ENCODE measurements at places on chromosomes 4 and X.

GRCh38 chr4:7160951-7161440 lies 31.3 kb upstream of the SORCS2 start:
- no peak for DNase-seq

DNA sequence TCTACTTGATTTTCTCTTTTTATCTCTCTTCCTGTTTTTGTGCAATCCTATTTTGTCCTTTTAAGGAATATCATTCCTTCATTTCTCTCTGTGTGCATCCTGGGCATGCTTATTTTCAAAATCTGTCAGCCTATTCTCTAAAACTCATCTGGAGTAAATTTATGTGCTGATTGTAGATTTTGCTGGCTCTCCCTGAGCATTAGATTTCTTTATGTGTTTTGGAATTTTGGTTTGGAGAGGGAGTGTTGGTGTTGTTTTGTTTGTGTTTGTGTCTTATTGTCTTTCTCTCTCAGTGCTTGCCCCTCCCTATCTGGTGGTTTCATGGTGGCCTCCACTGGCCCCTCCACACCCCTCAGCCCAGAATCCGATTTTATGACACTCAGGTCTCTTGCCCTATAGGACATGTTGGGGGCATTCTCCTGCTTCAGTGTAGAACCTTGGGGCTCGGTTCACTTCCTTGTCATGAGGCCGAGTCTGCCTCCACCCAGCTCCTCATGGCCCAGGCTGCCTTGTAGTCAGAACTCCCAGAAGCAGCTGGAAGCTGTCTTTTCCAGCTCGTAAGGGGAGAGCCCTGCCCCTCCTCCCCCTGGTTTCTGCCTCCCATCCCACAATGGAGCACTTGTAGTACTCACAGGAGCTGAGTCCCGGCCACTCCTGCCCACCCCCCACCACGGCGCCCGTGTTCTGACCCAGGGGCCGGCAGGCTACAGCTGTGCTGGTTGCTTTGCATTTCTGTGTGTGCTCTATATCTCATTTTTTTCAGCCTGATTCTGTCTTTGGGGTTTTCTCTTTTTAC lies 24.5 kb upstream of the PJA1 start:
- DNase-seq, result no peak

DNA sequence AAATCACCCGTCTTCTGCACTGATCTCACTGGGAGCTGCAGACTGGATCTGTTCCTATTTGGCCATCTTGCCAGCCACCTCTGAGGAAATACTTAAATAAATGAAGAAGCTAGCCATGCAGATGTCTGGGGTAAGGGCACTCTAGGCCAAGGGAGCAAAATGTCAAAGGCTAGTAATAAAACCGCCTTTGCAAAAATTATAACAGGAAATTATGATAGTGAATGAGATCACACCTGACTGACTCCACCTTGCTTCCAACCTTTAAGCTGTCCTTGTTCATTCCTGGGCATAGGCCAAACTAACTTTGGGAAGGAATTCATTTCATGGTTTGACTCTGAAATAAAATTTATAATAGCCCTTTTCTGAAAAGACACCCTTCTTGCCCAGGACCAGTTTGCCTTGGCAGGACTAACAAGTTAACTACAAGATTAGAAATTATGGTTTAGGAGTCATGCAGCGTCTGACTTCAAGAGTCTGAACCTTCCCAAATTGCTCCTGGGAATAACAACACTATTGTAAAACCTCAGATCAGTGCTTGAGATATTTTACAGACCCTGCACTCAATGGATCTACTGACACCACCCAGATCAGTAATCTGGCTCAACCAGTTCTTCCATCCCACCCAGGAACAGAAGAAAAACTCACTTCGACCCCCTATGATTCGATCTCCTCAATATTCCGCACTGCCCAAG lies 246.9 kb upstream of the HDX start:
- DNase-seq, result no peak

GRCh38 chrX:100265179-100265578 lies 144.9 kb downstream of the PCDH19 start:
- no peak for DNase-seq

DNA sequence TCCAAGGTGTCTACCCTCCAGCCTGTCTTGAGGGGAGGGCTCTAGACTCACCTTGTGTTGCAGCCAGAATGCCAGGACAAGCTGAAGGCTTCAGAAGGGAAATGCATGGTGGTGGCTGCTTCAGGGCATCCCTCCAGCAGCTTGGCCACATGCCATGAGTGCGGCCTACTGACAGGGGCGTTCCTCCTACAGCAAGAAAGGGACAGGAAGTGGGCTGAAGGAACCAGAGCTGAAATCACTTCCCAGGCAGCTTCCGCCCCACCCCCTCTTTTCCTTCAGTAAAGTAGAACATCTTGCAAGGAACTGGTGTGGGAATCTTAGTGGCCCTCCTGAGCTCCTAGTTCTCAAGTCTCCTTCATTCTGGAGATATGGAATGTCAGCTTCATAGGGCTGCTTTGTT lies 167.5 kb upstream of the DGKK start:
- no peak for DNase-seq

GRCh38 chr4:133130171-133130570 lies 18.9 kb upstream of the PCDH10 start:
- no peak for DNase-seq

GRCh38 chrX:111257733-111258132 lies 12.6 kb downstream of the CAPN6 start:
- DNase-seq, result no peak

- DNase-seq, result no peak
Observed at GRCh38 chrX:82692991-82693390, 815.1 kb upstream of the POU3F4 start.

- no peak for DNase-seq
Observed at GRCh38 chr4:56641494-56642051, 39.5 kb downstream of the HOPX start.

DNA sequence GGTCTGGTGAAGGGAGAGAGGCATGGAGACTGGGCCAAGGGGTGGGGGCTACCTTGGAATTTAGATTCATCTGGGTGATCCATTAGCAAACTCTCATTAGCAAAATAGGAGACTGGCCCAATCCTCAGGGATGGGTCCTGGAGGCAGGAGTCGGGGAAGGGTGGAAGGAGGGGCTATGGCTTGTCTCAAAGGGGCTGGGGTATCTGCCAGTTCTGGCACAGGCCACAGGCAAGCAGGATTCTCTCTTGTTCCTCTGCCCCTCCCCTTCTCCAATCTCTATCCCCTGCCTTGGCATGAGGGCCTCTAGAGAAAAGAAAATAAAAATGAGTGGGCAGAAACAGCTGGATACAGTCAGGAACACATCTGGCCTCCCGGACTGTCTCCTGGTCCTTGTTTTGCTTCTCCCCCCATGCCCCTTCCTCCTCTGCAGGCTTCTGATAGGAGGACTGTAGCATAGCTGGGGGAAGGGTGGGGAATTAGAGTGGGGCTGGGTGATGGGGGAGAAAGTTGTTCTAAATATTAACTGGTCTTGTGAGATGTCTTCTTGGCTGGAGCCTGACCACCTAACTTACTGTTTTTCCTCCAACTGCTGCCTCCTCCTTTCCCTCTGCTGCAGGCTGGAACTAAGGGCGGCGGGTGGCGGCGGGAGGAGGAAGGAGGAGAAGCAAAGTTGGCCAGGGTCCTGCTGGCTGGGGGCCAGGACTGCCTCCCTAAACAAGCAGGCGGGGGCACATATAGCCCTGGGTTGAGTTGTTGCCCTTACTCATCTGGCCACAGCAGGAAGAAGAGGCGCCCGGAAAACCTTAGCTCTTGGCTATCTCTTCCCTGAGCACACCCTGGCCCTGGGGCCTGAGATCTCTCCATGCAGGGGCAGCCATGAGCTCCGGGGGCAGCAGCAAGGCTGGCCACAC lies 53.3 kb upstream of the LAS1L start:
- DNase-seq, result no peak

- DNase-seq, result peak; percentile 60
Observed at GRCh38 chrX:154334496-154334895, 38.9 kb downstream of the TKTL1 start.

GRCh38 chr4:89196056-89196674 lies 84.8 kb downstream of the TIGD2 start:
- no peak for DNase-seq

DNA sequence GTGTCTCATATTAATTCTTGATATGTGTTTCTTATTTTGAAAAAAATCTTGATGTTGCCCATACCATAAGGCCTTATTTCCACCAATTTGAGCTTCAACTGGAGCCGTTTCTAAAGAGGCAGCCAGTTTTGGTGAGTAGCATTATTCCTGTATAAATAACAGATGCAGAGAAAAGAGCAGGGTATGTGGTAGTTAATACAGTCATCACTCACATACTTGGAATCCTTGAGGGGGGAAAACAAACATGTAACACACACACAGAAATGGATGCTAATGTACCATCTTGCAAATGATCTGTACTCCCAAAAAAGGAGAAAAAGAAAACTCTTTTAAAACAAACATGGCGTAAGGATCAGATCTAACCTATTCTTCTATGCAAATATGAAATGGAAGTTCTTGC lies 389.7 kb downstream of the GPM6A start:
- no peak for DNase-seq

DNA sequence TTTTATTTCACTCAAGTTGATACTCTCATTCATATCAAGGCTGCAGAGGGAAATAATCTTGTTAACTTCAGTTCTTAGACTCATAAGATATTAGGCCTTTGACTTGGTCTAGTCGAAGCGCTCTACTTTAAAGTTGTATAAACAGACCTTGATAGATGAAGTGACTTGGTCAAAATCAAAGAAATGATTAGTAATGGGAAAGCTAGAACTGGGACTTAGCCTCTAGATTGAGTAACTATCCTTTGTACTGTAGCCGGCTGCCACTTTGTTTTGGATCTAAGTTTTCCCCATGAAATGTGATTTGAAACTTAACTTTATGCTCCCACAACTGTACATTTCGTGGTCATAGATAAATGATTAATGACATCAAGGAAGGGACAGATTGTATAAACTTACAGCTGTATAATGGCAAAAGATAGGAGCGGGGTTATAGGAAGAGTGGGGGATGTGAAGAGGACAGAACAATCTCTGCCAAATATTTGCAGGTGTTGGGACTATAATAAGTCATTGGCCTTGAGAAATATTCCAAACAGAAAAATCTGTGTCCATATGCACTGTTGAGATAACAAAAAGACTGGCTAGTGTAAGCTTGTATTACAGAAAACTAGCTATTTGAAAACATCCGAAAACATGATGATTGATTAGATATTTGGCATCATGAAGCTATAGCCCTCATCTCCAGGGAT lies 17.2 kb downstream of the MID2 start:
- no peak for DNase-seq

DNA sequence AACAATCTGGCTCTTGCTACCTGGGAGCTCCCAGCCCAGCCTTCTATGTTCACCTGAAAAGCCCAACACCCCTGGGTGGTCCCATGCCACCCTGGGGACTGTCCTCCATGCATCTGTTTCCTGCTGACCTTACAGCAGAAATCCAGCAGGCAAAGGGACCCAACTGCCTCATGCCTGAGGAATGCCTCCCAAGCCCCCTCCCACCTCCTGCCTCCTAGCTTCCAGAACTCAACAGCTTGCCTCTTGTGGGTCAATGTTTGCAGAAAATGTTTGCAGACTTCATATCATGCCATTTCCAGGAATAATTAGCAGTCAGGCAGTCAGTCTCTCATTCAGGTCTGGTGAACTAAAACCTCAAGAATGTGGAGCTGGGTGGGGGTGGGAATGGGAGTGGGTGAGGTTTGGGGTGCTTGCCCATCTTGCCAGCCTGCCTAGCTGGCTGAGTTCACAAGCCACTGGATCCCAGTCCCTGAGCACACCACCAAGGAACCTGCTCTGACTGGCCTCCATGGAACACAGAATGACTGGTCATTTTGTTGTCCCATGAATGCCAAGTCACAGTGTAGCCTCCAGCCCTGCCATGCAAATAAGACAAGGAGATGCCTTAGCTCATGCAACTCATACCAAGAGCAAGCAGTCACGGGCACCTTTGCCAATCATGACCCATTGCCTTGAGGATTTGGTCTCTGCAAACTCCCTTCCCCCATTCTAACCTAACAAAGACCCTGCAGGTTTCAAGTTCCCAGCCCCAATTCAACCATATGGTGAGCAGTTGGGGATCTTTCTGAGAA lies 12.1 kb upstream of the PLAC1 start:
- no peak for DNase-seq

- no peak for DNase-seq
Observed at GRCh38 chr4:116082808-116083366, 969.5 kb upstream of the NDST4 start.

DNA sequence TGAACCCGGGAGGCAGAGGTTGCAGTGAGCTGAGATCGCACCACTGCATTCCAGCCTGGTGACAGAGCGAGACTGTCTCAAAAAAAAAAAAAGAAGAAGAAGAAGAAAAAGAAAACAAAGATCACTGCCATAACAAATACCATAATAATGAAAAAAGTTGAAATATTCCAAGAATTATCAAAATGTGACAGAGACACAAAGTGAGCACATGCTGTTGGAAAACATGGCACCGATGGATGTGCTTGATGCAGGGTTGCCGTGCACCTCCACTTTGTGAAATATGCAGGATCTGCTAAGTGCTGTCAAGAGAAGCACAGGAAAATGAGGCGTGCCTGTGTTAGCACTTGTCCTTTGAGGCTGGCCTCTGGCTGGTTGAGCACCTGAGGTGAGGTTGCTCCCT lies 133.3 kb downstream of the STK32B start:
- DNase-seq, result no peak

- DNase-seq, result no peak
Observed at GRCh38 chrX:48905090-48905790, 6.2 kb downstream of the SLC35A2 start.

GRCh38 chr4:150379454-150379853 lies 202.5 kb upstream of the MAB21L2 start:
- DNase-seq, result no peak

GRCh38 chr4:120819805-120820437 lies 102.6 kb downstream of the PRDM5 start:
- no peak for DNase-seq
